ENCODE measurements at places on chromosomes 7 and 10.

DNA sequence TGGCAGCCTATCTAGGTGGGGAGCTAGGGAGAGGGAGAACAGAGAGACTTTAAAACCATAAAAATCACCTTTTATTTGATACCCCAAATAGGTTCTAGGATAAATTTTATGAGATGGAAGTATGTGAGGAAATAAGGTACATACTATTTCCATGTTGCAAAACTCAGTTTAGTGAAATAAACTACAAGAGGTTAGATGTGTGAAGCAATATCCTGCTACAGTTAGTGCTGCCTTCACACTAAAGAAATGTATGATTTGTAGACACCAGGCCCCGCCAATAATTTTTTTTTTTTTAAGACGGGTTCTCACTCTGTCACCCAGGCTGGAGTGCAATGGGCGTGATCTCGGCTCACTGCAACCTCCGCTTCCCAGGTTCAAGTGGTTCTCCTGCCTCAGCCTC is 34.4 kb upstream of the RSBN1L start:
- no peak for DNase-seq

DNA sequence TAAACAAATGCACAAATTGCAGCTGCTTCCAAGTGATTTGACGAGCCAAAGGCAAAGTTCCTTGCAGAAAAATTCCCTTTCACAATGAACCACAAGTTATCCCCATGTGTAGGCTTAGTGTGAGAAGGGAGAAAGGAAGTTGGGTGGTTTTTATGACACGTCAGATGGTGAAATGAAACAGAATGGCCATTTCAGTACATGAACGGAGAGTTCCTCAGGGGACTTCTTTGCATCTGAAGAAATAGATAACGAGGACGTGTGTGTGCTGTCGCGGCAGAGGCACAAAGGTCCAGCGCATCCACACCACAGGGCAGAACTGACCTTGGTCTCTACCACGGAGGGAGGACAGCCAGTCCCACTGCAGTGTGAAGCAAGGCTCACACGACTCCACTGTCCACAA is 135.9 kb downstream of the PAXIP1 start:
- DNase-seq, result no peak

GRCh38 chr10:27448921-27449320 is 55.2 kb upstream of the RAB18 start:
- no peak for DNase-seq

- DNase-seq, result no peak
Measured at GRCh38 chr10:44339218-44339617, 45.7 kb downstream of the CXCL12 start.

DNA sequence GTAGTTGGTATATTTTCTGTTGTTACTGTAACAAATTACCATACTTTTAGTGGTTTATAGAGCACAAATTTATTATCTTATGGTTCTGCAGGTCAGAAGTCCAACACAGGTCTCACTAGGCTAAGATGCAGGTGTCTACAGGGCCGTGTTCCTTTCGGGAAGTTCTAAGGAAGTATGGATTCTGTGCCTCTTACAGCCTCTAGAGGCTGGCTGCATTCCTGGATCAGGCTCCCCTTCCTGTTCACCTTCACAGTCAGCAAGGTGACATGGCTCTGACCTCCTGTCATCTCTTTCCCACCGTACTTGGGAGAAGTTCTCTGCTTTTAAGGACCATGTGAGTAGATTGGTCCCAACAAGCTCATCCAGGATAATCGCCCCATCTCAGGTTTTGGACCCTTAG is 37.3 kb downstream of the BMPR1A start:
- no peak for DNase-seq

DNA sequence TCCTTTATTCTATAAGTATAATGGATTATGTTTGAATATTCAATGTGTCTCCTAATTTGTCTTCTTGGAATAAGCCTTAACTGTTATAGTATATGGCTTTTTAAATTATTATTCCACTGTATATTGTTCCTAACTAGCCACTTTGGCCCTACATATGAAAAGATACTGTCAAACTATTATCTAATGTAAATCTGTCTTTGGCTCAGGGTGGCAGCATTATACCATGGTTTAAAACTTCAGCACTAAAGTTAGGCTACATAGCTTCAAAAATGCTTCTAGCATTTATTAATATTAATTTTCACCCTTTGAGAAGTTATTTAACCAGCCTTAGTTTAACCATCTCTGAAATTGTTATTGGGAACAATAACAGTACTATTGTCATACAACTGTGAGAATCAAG is 543.1 kb upstream of the MBL2 start:
- no peak for DNase-seq

DNA sequence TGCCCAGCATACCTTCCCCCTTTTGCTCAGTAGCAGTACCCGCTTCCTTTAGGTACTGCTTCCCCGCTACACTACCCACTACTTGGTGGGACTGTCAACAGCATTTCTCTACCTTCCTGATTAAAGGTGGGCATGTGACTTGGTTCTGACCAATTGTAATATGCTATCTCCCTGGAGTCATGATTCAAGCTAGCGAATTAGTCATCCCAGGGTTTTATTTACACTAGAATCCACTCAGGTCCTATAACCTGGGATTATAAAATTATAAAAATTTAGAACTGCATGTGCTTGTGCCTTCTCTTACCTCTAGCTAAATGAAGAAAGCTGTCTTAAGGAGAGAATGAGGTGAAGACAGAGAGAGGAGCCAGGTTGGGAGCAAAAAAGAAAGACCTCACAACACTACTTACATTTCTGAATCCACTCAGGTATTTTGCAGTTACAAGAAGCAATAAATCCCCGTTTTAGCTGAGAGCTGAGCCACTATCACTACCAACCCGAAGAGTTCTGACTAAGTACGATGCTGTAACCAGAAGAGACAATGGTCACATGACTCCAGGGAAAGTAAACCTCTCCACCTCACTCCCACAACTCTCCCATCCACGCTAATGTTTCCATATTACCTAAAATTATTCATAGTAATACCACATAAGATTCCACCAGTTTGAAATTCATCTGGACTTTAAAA is 9.7 kb downstream of the GBX1 start:
- no peak for DNase-seq

DNA sequence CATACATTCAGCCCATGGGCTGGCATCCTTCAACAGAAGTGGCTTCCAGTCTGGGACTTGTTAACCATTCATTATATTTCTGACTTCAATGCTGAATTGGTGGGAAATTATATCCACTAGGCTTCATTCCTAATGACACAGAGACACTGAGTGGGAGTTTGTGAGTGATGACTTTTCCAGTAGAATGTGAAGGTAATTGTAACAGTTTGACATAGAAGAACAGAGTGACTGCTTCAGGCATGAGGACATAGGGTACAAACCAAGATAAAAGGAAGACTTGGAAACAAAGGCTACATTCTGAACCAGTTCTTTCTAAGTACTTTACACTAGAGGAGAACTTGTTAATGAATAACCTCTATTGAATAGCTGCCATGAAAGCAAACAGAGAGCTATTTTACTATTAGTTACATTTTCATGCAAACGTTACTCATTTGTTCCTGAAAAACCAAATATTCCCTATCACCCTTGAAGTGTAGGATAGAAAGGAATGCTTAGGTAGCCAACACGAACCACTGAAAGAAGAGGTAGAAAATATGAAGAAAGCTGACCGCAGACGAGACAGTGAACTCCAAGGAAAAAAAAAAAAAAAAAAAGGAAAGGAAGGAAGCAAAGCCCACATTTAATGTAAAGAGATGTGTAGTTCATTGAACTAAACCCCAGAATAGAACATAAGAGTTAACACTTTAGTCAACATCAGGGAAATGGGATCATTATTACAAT is 237.0 kb upstream of the SEMA3C start:
- DNase-seq, result no peak

DNA sequence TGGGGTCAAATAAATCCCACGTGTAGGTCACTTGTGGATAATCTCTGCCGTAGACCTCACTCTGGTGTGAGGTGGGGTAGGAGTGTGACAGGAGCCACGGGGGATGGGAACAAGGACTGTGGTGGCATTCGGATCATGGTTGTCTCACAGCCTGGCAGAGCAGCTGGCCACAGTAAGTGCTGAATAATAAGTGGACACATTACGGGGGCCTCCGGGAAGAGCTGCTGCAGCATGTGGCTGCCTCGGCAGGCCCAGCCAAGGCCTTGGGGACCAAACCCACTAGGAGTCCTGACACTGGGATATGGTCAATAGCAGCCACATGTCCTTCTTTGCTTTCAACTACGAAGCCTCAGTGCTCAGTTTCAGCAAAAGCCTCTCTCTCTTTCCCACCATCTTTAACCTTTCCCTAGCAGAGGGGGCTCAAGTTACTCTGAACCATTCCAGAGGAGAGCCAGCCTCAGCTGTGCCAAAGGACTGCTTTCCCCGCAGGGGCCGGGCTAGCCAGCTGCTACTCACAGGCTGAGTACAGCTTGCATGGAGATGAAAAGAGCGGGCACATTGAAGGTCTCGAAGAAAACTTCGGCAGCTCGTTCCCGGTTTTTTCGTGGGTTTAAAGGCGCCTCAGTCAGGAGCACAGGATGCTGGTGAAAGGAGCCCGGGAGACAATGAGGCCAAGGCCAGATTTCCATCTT is 17.3 kb downstream of the ACTR1A start:
- DNase-seq, result no peak

GRCh38 chr10:119859420-119860258 is 13.0 kb downstream of the MCMBP start:
- no peak for DNase-seq

DNA sequence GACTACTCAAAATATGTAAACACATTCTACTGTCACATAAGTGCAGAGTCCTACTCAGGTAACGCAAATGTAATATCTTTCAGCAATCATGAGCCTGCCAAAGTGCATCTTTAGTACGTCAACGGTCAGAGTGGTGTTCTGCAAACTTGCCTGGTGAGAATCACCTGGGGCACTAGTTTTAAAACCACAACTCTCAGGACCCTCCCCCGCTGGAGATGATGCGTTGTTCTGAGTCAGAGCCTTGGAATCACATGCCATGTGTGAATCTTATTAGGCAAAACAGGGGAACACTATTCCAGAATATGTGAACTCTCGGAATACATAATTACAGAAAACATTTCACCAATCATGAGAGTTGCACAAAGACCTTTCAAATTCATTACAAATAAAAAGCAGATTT is 115.7 kb downstream of the TPK1 start:
- no peak for DNase-seq

DNA sequence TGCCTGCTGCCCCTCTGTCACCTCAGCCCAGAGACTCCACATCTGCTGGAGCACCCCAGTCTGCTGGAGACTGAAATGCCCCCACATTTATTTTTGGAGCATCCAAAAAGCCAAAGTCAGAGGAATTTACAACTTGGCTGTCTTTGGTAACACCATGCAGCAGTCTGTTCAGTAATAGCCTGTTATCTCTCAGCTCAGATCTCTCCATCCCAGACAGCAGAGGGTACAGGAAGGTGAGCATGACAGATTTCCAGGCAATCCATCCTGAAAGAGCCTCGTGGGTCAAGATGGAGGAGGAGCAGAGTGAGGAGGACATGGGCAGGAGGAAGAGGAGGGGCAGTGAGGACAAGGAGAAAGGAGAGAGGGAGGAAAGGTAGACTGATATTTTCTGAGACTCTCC is 55.9 kb downstream of the GRID1 start:
- DNase-seq, result no peak

DNA sequence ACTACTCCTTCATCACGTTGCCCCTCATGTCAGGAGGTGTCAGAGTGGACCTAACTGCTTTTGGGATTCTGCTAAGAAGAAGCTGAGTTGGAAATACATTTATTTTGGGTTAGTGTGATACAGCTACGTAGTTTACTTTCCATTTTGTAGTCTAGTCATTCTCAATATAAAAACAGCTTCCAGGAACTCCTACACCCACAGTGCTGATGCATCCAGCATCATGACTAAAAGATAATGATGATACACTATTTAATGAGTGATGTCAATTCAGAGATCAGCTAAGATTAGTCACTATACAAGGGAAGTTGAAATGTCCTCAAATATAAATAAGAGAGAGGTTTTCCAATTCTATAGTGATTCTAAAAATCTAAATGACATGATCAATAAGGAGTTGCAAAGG is 264.2 kb upstream of the SLC26A5 start:
- no peak for DNase-seq

GRCh38 chr7:72706521-72706920 is 121.5 kb downstream of the TYW1B start:
- no peak for DNase-seq

DNA sequence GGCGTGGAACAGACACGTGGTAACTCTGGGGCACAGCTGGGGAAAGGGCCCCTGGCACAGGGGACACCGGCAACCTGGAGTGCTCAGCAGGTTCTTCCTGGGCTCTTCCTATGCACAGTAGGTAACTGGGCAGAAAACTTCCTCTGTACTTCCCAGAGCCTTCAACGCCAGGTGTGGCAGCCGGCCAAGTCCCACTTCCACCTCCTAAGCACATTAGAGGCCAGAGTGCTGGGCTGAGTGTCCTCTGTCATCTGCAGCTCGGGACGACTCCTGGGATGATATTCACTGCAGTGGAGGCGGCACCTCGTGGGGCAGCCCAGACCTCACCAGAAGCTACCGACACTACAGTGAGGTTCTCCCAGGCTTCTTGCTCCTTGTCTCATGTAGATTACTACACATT is 114.5 kb downstream of the LARP4B start:
- DNase-seq, result no peak

- no peak for DNase-seq
Measured at GRCh38 chr10:63434866-63435854, 30.6 kb downstream of the JMJD1C start.

DNA sequence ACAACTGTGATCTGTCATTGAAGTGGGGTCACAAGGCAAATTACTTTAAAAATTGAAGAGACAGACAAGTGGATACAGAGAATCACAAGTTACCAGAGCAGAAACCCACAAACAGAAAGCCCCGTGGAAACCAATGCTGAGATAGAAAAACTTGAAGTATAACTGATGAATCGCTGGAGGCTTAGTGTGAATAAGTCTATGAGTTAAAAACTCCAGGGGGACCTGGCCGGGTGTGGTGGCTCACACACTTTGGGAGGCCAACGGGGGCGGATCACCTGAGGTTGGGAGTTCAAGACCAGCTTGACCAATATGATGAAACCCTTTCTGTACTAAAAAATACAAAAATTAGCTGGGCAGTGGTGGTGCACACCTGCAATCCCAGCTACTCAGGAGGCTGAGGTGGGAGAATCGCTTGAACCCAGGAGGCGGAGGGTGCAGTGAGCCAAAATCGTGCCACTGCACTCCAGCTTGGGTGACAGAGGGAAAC is 69.7 kb upstream of the ZNRF2 start:
- no peak for DNase-seq

DNA sequence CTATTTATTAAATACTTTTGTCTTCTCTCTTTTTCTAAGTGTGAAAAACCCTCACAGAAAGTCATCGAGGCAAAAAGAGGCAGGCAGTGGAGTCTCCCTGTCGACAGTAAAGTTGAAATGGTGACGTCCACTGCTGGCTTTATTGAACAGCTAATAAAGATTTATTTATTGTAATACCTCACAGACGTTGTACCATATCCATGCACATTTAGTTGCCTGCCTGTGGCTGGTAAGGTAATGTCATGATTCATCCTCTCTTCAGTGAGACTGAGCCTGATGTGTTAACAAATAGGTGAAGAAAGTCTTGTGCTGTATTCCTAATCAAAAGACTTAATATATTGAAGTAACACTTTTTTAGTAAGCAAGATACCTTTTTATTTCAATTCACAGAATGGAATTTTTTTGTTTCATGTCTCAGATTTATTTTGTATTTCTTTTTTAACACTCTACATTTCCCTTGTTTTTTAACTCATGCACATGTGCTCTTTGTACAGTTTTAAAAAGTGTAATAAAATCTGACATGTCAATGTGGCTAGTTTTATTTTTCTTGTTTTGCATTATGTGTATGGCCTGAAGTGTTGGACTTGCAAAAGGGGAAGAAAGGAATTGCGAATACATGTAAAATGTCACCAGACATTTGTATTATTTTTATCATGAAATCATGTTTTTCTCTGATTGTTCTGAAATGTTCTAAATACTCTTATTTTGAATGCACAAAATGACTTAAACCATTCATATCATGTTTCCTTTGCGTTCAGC is 43.4 kb downstream of the TARP start:
- DNase-seq, result no peak

Measured in CD4-positive, CD25-positive, alpha-beta regulatory T cell (primary cell).